ENCODE measurements at places on chromosomes 4 and X.

DNA sequence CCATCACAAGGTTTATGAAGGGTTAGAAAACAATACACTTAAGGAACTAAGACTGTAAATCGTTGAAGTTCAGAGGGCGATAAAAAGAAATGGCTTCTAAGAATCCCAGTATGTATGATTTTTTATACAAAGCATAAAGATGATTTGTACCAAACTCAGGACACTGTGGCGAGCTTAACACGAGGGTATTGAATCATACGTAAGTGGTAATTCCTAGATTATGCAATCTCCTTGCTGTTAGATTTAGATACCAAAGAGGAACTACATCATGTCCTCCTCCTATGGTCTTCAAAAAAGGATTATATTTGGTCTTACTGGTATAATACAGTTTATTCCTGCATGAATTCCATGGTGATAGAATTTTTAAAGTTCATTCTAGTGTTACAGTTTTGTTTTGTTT, 23.9 kb downstream of the NFKB1 start:
- DNase-seq: no peak

DNA sequence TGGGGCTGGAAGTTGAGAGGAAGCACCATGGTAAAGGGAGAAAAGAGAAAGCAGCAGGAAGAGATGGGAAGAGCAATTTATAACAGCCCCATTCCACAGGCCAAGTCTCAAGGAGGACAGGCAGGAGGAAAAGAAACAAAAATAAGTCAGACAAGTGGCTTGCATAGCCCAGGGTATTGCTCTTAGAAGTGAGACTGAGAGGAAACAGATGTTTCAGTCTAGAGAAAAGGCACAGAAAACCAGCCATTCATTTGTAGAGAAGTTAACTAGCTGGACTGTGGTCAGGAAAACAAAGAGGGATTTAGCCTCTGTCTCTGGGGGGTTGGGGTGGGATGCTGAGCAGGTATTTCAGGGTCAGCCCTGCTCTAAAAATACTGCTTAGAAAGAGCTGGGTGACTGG, 175.0 kb upstream of the ARHGEF9 start:
- no peak for DNase-seq

DNA sequence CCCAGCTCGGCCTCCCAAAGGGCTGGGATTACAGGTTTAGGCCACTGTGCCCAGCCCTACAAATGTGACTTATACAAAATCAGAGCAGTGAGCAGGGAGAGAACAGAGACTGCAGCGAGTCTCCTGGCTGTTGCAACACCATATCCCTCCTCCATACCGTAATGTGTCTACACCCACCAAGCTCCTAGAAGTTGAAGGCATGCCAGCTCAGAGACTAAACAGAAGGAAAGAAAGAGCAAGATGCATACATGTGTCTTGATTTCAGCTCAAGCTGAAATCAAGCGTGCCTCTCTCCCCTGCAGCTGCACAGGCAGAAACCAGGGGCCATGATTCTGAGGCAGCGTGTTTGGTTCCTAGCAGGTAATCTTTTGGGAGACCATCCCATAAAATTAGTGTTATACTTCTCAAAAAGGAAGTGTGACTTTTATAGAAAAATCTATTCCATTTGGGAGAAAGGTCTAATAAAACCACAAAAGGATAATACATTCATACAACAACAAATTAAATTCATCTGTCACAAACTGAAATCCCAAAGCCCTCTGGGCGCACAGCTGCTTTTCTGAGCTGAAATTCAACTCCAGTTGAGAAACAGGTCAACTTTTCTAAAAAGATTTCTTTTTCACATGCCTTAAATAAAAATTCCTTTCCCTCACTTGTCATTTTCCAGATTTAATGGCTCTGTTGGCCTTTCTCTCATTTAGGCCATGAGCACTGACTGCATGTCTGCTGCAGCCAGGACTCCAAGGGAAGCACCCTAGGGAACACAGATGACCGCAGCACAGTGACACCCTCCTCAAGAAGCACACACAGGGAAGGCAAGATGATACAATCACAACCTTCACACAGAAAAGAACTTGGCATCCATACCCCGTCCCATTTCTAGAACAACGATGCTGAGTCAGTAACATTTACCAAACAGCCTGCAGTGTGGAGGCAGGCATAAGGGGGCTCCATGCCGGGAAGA, 34.4 kb downstream of the AFAP1 start:
- no peak for DNase-seq

- DNase-seq: no peak
These were observed 43.5 kb upstream of the GPR174 start for GRCh38 chrX:79100791-79101484.

DNA sequence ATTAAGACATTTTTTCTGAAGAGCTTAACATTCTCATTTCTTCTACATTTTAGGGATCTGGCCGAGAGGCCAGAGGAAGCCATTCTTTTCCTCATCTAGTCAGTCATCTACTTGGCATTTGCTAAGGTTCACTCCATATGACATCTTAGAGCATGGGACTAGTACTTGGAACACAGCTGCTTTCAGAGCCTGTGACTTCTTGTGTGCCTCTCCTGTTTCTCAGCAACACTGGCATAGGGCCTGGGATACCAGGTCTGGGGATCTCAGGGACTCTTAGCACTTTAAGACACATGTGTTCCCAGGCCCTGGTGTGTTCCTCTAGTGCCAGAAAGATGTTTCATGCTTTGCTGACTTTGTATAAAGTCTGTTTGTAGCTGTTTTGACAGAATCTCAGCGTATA, 7.3 kb downstream of the PLP1 start:
- no peak for DNase-seq

- DNase-seq: no peak
These were observed 599.5 kb upstream of the ZFP42 start for GRCh38 chr4:187396106-187396505.

DNA sequence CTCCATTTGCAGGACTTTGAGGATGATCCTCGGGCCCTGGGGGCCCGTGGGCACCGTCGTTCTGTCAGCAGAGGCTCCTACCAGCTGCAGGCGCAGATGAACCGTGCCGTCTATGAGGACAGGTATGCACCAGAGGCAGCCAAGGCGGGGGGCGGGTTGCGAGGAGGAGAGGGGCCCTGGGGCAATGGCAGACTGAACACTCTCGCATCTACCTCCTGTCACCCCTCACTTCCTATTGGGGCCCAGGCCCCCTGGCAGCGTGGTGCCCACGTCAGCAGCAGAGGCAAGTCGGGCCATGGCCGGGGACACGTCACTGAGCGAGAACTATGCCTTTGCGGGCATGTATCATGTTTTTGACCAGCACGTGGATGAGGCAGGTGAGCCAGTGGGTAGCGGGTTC, 2.0 kb downstream of the WDR13 start:
- DNase-seq: no peak

- DNase-seq: no peak
These were observed 96.6 kb upstream of the GATB start for GRCh38 chr4:151857368-151857767.

DNA sequence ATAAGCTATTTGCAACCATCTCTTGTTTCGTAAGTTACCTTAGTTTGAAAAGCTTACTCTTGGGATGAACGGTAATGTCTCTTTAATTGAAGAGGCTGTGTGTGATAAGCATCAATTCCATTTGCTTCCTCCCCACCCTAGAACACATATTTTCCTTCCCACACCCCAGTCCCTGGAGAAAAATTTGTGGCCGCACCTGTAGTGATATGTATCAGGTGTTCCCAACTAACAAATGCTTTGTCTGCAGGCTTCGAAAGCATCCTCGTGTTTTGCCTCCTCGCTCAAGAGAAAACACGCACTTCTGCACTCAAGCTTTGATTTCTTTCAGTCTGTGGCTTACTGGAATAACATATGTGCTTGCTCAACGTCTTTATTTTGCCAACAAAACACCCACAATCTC, 143.8 kb upstream of the OTUD4 start:
- DNase-seq: no peak

DNA sequence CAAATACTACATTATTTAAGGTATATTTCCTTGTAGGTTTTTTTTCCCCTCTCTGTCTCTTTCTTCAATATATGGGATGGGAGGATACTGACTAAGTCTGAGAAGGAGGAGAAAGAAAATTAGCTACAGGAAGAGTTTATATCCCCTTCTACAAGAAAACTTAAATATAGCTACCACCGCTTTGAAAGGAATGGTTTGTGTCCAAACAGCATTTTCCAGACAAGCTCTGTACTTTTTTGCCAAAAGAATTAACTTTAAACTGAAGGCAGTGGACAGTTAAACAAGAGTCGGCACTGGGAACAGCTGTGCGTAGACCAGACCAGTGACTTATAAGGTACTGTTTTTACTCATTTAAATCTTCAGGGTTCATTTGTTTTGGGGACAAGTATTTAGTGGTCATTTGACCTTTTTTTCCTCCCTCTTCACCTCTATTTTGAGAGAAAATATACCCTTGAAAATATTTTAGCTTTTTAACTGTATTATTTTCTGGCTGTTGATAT, 303.7 kb downstream of the ARHGAP24 start:
- DNase-seq: no peak

DNA sequence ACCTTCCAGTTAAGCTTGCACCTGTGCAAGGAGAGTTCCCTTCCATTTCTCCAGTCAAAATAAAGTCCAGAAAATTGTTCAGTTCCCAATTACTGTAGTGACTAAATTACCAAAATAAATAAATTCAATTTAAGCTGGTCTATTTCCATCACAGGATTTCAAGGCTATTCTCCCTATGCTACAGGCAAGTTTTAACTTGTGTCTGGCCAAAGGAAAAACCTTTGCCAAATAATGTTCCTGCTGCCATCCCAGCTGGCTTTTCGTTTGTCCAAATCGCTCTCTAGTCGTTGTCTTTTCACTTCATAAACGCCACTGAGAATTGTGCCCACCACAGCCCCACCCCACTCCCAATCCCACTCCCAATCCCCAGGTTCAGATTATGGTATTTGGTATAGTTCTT, 2.4 kb downstream of the KCTD8 start:
- no peak for DNase-seq

- no peak for DNase-seq
These were observed 35.4 kb upstream of the ASMTL start for GRCh38 chrX:1488141-1488540.

GRCh38 chr4:124417371-124417770, 295.2 kb downstream of the ANKRD50 start:
- no peak for DNase-seq

GRCh38 chrX:39836802-39837420, 260.8 kb downstream of the BCOR start:
- no peak for DNase-seq

DNA sequence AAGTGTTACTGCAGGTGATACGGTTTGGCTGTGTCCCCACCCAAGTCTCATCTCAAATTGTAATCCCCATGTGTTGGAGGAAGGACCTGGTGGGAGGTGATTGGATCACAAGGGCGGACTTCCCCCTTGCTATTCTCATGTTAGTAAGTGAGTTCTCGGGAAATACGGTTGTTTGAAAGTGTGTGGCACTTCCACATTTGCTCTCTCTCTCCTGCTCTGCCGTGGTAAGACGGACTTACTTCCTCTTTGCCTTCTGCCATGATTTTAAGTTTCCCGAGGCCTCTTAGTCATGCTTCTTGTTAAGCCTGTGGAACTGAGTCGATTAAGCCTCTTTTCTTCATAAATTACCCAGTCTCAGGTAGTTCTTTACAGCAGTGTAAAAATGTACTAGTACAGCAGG, 65.2 kb upstream of the SLC7A11 start:
- no peak for DNase-seq

DNA sequence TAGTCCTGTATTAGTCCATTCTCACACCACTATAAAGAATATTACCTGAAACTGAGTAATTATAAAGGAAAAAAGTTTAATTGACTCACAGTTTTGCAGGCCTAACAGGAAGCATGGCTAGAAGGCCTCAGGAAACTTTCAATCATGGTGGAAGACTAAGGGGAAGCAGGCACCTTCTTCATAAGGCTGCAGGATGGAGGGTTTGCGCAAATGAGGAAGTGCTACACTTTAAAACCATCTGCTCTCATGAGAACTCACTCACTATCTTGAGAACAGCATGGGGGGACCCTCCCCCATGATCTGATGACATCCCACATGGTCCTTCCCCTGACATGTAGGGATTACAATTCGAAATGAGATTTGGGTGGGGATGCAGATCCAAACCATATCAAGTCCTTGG, 12.1 kb upstream of the MAGEA11 start:
- no peak for DNase-seq

DNA sequence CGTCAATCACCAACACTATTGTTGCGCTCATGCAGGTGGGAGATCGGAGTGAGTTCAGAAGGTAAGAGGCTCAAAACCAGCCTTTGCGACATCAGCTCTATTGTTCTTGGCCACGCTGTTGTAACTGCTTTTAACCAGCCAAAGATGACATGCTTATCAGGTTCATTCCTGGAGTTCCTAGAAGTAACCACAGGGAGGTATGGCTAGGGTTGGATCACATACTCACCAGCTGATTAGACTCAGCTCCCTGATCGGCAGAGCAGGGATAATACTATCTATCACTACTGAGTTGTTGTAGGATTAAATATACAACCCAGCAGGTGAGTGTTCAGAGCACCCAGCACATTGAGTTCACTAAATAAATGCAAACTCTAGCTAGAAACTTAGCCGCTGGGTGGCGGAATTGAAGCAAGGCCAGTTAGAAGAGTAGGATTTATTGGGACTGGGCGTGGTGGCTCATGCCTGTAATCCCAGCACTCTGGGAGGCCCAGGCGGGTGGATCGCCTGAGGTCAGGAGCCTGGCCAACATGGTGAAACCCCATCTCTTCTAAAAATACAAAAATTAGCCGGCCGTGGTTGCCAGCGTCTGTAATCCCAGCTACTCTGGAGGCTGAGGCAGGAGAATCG, 12.4 kb downstream of the SLC34A2 start:
- no peak for DNase-seq

DNA sequence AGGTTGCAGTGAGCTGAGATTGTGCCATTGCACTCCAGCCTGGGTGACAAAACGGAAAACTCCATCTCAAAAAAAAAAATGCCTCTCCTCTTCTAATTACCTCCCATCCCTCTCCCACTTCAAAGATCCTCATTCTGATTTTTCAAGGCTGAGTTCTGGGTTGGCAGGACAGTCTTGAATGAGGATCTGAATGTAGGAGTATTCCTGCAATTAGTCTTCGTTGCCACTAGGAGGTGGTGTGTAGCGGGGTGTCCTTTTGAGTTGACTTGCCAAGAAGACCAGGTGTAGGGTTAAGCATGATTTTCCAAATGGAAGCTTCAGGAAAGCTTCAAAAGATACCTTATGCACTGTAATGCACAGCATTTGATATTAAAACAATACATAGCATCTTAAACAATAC, 169.9 kb downstream of the ASMT start:
- no peak for DNase-seq

DNA sequence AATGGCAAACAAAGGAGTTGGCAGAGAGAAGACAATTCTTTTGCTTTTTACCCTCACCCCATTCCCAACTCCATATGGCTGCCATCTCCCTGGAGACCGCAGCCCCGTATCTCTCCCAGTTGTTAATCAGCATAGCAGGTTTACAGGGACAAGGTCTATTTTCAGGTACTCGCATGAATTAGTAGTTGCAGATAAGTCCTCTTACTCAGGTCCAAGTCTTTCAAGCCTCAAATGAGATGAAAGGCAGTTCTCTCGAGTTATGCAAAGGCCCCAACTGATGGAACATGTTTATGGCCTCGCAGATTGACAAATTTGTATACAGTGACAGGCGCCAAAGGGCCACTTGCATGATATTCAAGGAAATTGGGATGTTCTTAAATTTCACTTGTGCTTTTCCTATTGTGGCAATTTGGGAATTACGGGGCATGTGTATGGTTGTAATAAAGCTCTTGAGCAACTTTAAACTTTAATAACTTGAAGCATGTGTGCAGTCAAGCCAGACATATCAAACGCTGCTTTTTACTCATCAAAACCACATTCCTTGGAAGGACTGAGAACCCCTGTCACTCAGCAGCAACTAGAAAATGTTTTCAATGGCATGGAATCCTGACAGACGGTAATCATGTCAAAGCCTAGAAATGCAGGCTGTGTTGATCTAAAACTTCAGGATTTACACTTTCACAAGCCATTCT, 45.1 kb downstream of the KDR start:
- DNase-seq: no peak
